Fibroblast of mammary gland (primary cell): ENCODE measurements at places on chromosomes 16 and 17.

DNA sequence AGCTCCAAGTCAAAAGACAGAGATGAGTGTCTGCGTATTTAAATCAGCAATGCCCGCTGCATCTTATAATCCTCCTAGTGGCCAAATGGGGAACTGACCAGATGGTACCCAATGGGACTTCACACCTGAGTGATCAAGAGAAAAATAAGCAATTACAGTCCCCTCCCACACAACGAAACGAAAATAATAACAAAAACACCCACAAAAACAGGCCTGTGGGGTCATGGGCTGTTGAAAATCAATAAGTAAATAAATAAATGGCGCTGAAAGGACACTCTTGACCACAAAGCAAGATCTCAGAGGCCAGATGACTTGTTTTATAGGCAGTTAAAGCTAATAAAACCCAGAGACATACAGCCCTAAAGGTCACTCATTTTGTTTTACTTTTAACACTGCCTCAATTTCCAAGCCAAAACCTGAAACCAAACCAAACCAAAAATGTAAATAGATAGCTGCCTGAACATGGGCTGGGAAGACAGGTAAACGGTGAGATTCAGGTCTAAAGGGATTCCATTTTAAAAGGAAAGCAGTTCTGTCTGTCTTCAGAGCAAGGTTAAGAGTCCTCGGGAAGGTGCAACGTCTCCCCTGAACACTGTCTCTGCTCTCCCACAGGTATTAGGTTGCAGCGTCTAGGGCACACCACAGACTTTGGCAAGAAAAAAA, 1.3 kb downstream of the ZNF821 start:
- DNase-seq = peak; percentile 78

DNA sequence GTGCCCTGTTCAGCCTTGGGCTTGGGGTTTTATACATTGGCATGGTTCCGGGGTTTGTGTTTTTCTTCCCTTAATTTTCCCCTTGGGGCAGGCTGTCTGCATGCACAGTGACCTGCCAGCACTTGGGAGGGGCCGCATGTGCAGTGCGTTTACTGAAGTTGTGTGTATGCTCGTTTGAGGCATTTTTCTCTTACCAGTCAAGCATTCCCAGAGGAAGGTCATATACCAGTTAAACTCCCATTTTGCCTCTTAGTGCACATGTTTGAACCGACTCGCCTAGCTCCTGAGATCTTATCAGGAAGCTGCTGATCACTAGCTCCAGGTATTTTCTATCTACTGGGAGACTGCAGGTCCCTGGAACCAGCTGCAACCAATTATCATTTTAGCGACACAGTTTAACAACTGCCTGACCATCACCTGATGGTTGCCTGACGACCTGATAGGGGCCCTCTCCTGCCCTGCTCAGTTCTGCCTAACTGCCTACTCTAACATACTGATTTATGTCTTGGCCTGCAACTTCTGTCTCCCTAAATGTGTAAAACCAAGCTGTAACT, 51.4 kb downstream of the MFSD11 start:
- DNase-seq = no peak

DNA sequence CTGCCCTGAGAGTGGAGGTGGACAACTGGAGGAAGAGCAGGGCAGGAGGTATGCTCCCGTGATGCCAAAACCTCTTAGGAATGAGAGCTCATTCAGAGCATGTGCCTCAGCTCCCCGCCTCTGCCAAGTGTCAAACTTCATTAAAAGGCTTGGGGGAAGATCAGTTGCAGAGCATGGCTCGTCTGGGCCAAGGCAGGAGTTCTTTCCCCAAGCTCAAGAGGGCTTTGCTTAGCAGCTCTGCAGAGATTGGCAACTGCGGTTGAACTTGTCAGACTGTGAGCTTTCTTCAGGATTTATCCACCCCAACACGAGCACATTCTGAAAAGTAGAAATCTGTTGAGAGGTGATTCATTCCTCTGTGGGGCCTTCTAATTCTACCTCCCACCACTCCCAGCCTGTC, 248.1 kb downstream of the HS3ST3A1 start:
- DNase-seq = peak; percentile 98

DNA sequence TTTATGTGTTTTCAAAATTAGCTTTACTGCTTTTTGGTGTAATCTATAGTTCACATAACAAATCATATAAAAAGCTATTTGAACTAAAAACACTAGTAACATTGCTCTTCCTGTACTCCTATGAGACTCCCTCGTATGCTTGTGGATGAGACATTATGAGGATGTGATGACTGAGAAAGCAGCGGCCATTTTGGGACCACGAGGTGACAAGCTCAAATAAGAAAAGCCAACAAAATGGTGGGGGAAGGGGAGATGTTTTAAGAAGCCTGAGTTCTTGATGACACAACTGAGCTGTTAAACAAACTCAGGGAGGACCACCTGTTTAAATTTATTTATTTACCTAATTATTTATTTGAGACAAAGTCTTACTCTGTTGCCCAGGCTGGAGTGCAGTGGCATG, 4.5 kb downstream of the CCL18 start:
- DNase-seq = no peak

GRCh38 chr17:34614698-34615097, 35.3 kb downstream of the TMEM132E start:
- DNase-seq = no peak

DNA sequence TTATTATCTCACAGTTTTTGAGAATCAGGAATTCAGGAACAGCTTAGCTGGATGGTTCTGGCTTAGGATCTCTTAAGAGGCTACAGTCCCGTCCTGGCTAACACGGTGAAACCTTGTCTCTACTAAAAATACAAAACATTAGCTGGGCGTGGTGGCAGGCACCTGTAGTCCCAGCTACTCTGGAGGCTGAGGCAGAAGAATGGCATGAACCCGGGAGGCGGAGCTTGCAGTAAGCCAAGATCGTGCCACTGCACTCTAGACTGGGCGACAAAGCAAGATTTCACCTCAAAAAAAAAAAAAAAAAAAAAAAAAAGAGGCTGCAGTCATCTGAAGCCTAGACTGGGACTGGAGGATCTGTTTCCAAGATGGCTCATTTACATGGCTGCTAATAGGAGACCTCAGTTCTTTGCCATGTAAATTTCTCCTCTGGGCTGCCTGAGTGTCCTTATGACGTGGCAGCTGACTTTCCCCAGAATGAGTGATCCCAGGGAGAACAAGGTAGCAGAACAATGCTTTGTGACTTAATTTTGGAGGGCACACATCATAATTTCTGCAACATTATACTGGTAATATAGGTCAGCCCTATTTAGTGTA, 95.8 kb upstream of the CORO6 start:
- no peak for DNase-seq

DNA sequence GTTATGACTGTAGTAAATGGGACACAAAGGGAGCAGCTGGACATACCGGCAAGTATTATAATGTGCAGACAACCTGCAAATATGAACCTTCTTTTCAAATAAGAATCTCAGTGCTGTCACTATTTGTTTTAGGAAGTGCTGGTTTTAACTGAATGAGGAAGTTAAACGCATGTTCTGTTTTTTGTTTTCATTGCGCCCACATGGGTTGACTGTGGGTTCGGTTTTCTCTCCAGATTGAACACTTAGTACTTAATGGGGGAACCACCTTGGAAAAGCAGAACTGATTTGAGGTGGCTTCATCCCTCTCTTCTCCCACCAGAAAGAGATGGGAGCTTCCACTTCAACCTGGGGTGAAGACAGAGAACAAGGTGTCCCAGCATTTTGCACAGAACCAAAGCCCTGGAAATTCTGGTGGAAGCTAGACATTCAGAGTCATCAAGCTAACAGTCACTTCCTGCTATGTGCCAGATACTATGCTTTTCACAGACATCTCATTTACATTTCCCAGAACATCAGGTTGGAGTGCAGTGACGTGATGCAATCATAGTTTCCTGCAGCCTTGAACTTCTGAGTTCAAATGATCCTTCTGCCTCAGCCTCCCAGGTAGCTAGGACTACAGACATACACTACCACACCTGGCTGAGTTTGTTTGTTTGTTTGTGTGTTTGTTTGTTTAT, 149.8 kb downstream of the CDH13 start:
- no peak for DNase-seq

GRCh38 chr16:12113523-12114345, 137.2 kb downstream of the SNX29 start:
- DNase-seq = no peak

DNA sequence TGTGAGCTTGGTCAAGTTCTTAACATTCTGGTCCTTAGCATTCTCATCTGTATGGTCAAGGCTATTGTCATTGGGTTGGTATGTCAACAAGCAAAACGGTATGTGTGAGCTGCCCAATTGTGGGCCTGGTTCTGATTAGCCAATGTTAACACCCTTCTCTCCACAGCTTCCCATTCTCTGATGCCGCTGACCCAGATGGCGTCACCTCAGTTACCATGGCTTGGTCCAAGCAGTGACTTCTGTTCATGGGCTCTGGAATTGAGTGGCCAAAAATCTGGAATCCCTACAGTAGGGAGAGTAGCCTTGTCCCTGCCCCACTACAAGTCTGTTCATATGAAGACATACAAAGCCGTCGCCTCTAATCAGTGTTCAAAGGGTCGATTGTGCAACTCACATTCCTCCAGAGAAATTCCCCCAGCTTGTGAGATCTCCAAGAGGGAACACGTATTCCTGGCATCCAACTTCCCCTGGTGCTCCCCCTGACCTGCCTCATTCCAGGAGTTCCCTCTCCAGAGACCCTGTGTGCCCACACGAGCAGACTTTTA, 15.8 kb downstream of the TMEM98 start:
- DNase-seq = peak; percentile 71

- no peak for DNase-seq
Observed at GRCh38 chr16:4733747-4734062, 366 bp downstream of the ANKS3 start.

DNA sequence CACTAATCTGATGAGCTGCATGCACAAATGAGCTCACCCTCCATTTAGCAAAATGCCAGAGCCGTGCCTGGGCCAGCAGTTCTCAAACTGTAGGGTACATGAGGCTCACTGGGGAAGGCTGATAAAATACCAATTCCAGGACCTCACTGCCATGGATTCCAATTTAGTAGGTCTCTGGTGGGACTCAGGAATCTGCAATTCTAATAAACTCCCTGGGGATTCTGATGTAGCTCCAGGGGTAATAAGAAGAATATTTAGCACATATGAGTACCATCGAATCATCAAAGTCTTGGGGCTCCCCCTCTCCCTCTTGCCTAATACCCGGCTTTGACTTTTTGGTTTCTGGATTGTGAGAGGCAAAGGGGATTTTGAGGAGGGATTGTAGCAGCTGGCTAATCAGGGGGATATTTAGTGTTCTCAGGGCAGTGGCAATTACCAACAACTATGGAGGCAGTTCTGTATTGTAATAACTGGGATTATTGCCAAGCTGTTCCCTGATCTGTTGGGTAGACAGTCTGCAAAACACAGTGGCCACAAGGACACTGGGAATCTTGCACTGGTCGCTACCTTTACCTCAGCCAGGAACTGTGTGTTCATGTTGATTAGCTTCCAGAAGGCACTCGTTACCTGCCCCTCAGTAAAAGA, 140.4 kb downstream of the SHISA9 start:
- DNase-seq = no peak

- peak; percentile 84 for DNase-seq
Observed at GRCh38 chr17:21452377-21453143, 76.4 kb downstream of the KCNJ12 start.

- DNase-seq = no peak
Observed at GRCh38 chr17:71187145-71187878, 933.5 kb upstream of the SOX9 start.

DNA sequence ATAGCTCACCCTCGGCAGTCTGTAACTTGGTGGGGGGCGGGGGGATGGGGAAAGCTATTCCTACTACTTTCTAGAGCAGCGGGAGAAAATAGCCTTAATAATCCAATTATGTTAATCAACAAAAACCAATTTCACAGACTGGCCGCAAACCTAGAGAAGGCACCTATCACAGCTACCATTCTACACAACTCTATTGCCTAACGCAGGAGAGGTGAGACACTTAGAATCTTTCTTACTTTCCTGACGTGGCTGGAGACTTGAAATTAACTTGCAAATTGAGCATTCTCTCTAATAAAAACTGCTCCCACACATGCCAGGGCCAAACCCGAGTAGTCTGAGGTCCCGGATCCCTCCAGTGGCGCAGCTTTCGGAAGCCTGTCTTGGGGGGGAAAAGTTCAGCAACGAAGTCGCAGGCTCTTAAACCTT, 794 bp downstream of the SMG6 start:
- no peak for DNase-seq

DNA sequence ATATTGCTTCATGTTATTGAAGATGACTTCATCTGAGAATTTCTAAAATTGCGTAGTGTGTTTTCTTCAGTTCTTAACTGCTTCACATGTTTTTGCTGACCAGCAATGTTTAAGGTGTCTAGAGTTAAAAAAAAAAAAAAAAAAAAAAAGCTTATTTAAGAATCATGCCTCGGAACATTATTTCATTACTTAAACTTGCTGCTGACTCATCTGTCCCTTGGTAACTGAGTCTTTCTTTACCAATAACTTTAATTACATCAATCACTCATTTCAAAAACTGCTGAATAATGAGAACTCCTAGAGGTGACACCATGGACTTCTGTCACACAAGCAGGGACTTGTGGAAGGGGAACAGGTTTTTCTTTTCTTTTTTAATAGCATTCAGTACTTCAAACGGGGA, 16.2 kb downstream of the IRX5 start:
- DNase-seq = peak; percentile 34

- no peak for DNase-seq
Observed at GRCh38 chr16:46991729-46992704, 18.5 kb upstream of the DNAJA2 start.
